ENCODE measurements at places on chromosomes 12 and 14. TPM values are rescaled to one million over a fixed set of nuclear protein-coding genes. Genes with fewer than 3 reads are reported as not detected.
A peak's percentile ranks its signal among the peaks of the same experiment; 100 is the strongest.

DNA sequence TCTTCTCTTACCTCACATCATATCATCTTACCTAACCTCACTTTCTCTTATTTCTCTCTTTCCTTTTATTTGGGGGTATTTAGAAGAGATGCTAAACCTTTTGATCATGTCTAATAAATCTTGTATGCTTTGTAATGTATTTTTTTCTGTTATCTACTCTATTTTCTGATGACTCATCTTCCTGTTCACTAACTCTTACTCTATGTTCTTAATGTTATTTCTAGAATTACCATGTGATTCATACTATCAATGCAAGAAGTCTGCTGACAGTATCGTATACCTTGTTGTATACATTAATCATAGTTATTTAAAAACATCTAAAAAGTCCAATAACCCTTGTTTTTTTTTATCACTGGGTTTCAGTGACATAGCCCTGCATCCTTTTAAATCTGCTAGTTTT is 62.3 kb downstream of the MGAT4C start:
- DNase-seq: peak; percentile 32

- no peak for DNase-seq
Observed at GRCh38 chr12:44672042-44672441, 204.1 kb downstream of the NELL2 start.

- no peak for DNase-seq
Observed at GRCh38 chr12:119949145-119949544, 39.9 kb upstream of the BICDL1 start.

- no peak for DNase-seq
Observed at GRCh38 chr14:74407801-74408154, 18.2 kb downstream of the SYNDIG1L start.

DNA sequence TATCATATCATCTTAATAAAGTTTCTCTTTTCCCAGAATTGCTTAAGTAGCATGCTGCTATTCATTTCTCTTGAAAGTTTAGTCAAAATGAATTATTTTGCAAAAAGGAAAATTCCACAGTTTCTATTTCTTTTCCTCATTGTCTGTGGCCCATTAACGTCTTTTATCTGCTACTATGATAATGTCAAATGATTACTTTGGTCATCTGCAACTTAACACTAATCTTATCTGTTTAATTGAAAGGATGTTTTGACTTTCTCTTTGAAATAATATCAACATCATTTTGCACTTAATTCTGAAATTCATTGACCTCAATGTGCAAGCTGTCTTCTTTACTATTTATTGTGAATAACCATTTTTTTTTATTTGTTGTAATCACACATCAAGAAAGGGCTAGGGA is 146.5 kb upstream of the SLCO1C1 start:
- DNase-seq: no peak

DNA sequence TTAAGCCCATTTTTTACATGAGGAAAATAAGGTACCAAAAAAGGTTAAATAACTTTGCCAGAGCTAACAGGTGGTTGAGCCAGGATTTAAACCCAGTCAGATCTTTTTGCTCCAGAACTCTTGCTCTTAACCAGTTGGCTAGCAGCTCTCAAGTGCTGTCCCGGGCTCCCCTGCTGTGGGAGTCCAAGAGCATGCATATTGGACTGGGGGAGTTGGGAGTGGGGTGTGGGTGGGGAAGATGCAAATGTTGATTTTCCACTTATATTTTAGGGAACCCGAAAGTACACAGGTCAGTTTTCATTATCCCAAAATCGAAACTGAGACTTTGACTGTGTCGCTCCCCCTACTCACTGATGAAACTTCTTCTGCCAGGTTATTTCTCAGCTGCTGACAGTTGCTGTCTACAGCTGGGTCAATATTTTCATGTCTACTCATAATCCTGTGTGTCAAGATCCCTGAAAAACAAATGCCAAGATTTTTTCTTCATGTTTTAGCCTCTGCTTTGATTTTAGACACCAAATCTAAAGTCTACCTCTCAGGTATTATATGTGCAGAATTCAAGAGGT is 172.3 kb upstream of the TMPO start:
- DNase-seq: no peak

DNA sequence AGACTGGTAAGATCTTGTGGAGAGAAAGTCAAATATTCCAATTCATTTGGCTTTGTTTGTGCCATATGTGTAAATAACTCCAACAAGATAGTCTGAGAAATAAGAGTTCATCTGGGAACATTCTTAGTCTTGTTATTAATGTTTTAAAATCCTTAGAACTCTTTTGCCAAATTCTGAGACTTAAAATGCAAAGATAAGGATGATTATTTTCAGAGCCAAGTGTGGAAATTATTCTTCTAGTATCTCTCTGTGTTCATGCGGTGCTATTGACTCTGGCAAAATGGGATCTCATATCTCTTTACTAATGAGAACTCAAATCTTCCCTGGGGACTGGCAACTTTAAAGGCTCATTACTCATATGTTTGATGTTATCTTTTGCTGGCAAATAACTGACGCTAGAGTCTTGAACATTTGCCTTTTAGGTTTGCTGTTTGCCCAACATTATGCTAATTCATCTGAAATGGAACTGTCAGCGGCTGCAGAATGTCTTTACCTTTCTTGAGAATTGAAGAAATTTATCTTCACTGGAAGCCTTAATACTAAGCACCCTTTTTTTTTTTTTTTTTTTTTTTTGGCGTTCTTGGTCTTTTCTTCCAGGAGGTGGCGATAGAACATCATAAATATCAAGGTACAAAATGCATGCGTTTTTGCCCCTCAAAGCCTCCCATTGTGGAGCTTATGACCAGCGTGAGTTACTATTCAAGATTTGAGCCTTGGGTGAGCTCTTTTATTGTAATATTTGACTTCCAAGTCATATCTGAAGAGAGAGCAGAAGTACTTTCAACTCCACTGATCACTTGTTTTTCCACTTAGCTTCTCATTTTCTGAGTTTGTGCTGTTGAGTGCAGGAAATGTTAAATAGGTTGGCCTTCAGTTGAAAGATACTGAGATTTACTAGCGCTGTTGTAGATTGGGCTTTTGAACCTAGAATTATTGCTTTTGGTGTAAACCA is 86.5 kb downstream of the CAND1 start:
- DNase-seq: peak; percentile 44

DNA sequence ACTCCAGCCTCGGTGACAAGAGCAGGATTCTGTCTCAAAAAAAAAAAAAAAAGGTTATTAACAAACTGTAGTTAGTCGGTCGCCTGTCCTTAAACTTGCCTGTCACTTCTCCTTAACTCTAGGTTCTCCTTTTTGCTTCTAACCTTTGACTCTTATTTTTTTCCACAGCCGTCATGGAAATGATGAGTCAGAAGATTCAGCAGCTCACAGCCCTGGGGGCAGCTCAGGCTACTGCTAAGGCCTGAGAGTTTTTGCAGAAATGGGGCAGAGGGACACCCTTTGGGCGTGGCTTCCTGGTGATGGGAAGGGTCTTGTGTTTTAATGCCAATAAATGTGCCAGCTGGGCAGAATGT is 418 bp upstream of the MYG1 start:
- peak; percentile 72 for DNase-seq

GRCh38 chr12:75982169-75982564 is 49.4 kb downstream of the PHLDA1 start:
- DNase-seq: no peak

GRCh38 chr12:55996715-55997534 is at the start of gene SUOX:
Gene SUOX, plus strand, starts transcription at chr12:55997276. Its CDS starts 4,946 bp downstream, at chr12:56002222.
- peak; percentile 71 for DNase-seq

DNA sequence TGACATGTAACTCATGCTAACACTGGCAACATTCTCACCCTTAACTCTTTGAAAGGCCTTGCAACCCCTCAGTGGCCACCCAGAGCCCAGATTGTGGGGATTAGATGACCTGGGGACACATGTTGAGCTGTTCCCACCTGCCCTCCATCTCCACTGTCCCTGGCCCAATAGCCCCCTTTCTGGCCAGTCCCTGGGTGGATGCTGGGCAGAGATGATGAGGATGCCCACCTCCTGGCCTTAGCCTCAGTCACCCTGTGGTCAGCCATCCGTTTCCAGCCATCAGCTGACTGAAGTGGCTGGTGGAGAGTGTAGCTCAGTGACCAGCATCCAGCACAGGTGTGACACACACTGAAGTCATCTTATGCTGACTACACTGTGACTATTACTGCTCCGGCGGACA is 4.7 kb downstream of the ANHX start:
- DNase-seq: no peak

DNA sequence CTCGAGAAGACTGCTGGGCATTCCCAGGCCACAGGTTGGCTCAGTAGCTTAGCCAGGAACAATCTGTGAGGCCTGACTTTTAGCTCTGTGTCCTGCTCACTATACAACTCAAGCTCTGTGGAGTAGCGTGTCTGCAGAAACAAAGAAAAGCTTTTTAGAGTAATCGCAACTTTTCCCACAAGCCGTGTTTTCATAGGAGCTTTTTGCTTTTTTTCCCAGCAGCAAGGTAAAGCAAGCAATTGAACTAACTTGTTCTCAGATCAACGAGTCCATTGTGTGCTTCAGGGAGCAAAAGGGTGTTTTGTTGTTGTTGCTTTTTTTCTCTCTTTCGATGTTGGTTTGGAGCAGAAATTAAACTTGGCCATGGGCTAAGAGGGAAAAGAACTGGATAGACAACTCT is 97.3 kb upstream of the BCL2L14 start:
- no peak for DNase-seq

DNA sequence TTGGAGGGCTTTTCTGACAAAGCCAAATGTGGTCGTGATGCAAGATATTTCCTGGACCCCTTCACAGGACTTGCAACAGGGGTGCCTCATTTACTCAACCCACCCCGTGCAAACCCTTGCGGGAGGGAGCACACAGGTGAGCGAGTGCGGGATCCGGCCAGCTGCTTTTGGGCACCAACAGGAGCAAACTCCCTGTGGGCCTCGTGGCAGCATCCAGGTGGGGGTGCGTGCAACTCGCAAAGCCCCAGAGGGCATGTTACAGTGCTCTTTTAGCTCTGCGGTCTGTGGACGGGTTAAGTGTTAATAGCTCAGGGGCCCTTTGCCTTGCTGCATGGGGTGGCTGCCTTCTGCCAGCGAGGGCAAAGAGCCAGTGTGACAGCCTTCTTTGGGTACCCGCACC is 707.6 kb upstream of the MDGA2 start:
- DNase-seq: no peak

GRCh38 chr12:53300187-53300586 is 692 bp downstream of the MYG1 start:
- DNase-seq: no peak

DNA sequence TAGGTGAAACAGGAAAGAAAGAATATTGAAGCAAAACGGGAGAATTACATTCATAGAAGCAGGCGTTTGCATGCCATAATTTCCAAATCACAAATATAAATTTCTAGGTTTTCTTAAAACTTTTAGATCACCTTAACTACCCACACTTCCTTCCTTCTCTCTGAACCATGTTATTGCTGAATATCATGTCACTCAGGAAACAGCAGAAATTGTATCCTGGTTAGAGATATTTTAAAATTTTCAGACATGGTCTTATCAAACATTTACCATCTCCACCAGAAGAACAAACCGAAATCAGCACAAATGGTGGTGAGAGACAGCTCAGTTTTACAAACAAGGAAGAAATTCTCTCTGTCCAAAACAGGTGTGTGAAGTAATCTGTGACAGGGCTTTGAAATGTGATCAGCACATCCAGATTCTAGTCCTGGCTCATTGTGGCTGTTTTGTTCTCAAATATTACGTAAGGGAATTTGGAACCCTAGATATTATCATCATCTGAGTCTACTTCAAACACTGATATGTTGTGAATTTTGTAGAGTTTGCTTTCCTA is 16.3 kb downstream of the TESPA1 start:
- no peak for DNase-seq

DNA sequence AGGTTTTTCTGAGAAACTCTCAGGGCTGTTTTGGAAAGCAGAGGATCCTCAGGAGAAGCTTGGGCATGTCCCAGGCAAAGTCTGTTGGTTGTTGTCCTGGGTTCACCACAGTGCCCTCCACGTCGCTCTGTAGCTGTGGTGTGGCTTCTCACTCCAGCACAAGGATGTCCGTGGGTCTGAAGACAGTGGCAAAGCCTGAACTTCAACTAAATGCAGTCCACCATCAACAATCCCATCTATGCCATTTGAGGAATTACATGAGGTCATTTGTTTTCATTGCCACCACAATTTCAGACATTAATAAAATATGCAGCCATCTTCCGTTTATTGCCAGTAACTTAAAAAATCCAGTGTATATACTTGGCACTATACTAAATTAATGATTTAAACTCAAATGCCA is 272.1 kb downstream of the LRIG3 start:
- no peak for DNase-seq

- DNase-seq: no peak
Observed at GRCh38 chr12:18676996-18677588, 60.7 kb downstream of the PLCZ1 start.

- no peak for DNase-seq
Observed at GRCh38 chr12:121697093-121697698, 15.4 kb upstream of the TMEM120B start.

TOMM20L gene
- not detected for total RNA-seq

SMIM41 gene
- not detected for total RNA-seq

ACOT2 gene
- total RNA-seq: 3.9 TPM

C12orf54 gene
- total RNA-seq: 5.7 TPM

ACRBP gene
- not detected for total RNA-seq

FGD4 gene
- 13.9 TPM for total RNA-seq

IL26 gene
- total RNA-seq: not detected
